ENCODE measurements at places on chromosomes 3 and 15.

DNA sequence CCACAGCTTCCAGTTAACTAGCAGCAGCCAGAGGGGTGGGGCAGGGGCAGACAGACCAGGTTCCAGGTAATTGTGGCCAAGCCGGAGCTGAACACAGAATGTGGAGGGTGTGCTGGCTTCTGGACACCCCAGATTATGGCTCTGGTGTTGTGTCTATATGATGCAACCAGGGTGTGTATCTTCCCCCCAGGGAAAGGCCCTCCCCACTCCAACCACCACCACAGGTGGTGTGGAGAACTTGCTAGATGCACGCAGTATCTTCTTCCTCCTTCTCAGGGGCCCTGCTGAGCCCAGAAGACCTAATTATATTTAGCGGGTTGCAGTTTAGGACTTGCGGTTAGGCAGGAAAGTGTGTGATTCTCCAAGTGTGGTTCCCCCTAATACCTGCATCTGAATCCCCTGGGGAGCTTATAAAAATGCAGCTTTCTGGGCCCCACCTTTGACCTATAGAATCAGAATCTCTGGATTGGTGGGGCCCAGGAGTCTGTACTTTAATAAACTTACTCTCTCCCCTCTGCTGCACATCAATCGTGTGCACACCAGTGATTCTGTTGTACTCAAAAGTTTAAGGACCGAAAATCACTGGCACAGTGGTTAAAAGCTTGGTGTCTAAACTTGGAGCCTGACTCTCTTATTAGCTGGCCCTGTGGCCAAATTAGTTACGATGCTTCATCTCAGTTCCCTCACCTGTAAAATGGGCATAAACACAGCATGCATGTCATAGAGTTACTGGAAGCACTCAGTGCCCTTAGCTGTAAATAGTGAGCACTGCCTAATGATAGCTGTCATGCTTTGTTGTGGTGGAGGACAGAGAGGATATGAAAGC, 379.1 kb upstream of the PROK2 start:
- no peak for DNase-seq

GRCh38 chr3:4710191-4710590, 217.0 kb downstream of the ITPR1 start:
- no peak for DNase-seq

DNA sequence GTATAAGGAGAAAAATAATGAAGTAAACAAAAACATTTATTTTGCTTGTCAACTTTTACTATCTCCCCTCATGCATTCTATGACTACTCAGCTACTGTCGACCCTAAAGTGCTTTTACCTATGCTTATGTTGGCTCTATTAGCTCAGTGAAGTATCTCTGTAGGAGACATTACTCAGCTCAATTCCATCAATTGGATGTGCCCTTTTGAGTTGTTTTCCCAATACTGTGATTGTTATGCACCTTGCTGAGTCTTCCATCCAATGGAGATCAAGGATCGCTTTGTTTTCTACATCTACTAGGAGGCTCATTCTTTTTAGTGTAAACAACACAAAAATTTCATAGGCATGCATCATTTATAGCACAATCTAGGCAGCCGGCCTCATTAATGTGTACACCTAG, 403.8 kb upstream of the ARL6 start:
- no peak for DNase-seq

- no peak for DNase-seq
Observed at GRCh38 chr3:172522871-172523818, at the start of gene TNFSF10. TSS of gene TNFSF10 (minus strand) at chr3:172523430. CDS start at chr3:172523384, 46 bp downstream.

- DNase-seq: no peak
Observed at GRCh38 chr3:97138914-97139541, 324.6 kb downstream of the EPHA6 start.

DNA sequence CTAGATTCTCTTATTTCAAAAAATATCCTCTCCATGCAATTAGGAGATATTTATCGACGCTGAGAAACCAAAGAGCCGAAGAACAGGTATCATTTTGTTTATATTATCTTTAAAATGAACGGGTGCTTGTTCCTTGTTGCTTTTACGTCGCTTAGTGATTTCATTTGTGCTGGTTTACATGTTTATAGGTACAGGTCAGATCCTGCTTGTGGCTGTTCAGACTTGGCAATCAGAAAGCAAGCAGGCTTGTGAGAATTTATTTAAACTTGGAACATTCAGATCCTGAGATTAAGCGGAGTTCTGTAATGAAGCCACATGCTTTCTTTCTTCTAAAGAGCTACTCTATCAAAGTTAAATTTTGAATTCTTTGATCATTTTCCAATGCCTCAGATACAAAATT, 43.0 kb upstream of the ATP2C1 start:
- DNase-seq: no peak

GRCh38 chr15:56102441-56102840, 109.0 kb upstream of the NEDD4 start:
- DNase-seq: no peak

DNA sequence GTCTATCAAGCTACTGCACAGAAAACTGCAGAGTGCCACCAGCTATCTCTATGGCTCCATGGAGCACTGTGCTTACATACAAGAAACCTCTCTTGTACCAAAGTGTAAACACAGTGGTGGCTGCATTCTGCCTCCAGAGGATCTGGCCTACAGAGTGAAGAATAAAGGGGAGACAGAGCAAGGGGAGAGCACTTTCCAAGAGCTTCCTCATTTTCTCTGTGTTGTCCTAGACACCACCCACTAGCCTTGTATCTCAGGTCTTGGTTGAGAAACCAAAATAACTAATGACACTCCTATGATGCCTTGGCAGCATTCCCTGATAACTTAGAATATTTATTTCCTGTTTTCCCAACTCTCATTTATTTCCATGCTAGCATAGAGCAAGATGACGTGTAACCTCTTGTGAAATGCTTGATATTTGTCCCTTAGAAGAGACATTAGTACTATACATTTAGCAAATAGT, 56.9 kb upstream of the PHLDB2 start:
- DNase-seq: no peak

- DNase-seq: no peak
Observed at GRCh38 chr3:49998326-49998725, 58.4 kb downstream of the RBM6 start.

Measured in type B pancreatic cell (in vitro differentiated cells).